ENCODE measurements at places on chromosomes 11 and 22.

GRCh38 chr11:127943763-127944162, 643.6 kb downstream of the ETS1 start:
- DNase-seq: no peak

- no peak for DNase-seq
These were observed at the start of gene TUBA8 for GRCh38 chr22:18110194-18110953. Gene TUBA8 (plus strand): TSS chr22:18110809. CDS start chr22:18110866, 57 bp downstream.

DNA sequence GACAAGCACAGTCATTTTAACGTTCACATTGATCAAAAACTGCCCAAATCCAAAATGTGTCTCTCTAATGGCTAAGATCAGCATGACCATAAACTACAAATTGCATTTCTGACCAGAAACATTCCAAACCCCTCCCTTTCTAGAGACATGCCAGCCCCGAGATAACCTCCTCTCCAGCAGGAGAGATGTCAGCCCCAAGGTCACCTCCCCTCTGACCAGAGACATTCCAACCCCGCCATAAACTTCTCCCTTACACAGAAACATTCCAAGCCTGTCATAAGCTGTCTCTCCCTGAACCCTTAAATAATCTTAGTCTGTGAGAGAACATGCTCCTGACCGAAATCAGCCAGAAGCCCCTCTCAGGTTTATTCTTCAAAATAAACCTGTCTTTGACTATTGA, 6.6 kb upstream of the EXT2 start:
- DNase-seq: no peak

DNA sequence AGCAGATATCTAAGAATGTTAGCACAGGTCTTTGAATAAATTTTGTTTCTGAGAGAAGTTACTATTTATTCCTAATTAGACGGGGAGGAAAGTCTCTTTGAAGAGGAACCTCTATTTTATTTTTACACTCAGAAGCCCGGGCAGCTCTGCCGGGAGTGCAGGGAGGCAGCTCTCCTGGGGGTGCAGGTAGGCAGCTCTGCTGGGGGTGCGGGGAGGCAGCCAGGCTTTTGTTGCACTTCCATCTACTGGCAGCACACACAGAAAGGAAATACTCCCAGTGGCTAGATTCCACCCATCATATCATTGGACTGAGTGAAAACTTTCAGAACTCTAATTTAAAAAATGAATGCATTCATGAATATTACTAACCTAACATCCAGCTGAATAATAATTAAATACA, 24.6 kb downstream of the OR10A6 start:
- DNase-seq: no peak

DNA sequence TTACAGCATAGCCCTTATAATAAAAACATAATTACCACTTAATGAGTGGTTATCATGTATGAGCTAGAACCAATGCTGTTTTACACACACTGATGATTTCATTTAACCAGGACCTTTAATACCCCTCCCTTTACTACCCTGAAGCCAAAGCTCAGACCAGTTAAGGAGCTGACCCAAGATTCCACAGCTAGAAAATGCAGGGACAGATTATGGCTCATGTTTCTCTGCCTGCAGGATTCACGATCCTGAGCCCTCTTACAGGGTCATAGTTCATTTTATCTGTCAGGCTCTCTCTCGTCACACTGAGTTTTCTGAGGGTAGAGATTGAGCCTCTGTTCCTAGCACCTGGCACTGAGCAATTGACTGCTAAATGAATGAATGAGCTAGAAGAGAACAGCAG, 27.4 kb downstream of the TUB start:
- DNase-seq: no peak

DNA sequence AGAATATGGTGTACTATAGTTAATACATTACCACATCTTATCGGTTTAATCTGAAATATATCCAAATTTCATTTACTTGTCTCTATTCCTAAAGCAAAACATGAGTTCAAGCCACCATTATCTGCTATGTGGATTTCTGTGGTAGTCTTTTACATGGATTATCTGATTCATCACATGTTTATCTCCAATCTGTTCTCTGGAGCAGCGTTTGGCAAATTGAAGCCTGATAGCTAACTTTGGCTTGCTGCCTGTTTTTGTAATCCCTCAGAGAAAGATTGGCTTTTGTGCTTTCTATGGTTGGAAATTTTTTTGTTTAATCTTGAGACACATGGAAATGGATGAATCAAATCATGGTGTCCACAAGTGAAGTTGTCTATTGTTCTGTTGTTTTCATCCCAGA, 274.3 kb downstream of the JRKL start:
- no peak for DNase-seq

- no peak for DNase-seq
These were observed 87.9 kb upstream of the SORL1-AS1 start for GRCh38 chr11:121540627-121541026.

DNA sequence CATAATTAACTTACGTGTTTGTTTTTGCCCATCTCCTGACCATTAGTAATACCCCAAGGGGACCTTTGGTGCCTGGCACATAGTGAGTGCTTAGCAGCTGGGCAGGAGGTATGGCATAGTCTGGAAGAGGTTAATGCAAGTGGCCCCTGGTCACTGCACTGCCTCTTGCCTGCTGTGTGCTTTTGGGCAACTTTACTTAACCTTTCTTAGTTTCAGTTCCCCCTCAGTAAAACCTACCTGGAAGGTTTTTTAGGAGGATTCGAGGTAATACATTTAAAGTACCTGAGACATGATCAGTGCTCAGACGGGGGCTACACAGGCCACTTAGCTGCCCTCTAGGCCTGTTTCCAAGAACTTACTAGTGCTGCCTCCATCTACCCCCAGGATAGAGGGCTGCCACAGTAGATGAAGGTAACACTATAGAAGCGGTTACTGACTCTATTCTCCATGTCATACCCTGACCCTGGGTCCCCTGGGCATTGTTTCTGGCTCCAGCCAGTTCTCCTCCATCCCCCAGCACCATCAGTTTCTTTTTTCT, 3.3 kb downstream of the POLD4 start:
- no peak for DNase-seq

- DNase-seq: no peak
These were observed 289.7 kb upstream of the ARHGAP42 start for GRCh38 chr11:100397401-100397800.

DNA sequence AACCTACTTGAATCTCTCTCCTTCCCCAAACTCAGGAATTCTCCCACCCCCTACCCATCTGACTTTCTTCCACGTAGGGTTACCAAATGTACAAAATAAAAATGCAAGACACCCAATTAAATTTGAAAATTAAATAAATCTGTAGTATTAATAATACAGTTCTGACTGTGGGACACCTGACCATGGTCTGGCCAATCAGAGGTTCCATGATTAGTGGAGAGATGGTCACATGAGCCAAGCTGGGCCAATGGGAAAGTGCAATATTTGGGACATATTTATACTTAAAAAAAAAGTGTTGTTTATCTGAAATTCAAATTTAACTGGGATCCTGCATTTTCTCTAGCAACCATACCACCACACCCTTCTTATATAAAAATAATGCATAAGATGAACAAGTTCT, 29.8 kb upstream of the ASPHD2 start:
- no peak for DNase-seq

GRCh38 chr11:9601876-9602199, 28.4 kb downstream of the WEE1 start:
- DNase-seq: no peak

GRCh38 chr11:65498042-65498726, 661 bp upstream of the MALAT1 start:
- peak; percentile 73 for DNase-seq

DNA sequence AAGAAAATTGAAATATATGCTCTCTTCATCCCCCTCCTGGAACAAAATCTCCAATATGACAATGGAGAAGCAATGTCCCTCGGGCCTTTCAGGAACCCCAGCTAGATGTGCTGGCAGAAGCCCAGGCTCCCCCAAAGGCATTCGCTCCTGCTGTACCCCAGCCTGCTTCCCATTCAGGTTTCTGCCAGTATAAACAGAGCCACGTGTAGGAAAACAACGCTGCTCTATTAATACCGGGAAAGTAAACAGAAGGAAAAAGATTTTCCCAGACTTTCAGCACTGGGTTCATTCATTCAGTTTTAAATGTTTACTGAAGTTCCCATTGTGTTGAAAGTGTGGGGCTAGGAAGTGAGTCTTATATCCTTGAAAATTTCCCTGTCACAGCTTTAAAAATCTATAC, 147.1 kb downstream of the CADM1 start:
- no peak for DNase-seq

- peak; percentile 79 for DNase-seq
These were observed 10.8 kb upstream of the LDHA start for GRCh38 chr11:18383388-18384156.

GRCh38 chr11:121268581-121268980, 24.0 kb upstream of the SC5D start:
- DNase-seq: no peak

GRCh38 chr11:120222916-120223315, 12.1 kb downstream of the OAF start:
- DNase-seq: no peak

- no peak for DNase-seq
These were observed 39.5 kb downstream of the MTMR2 start for GRCh38 chr11:95884376-95884775.

DNA sequence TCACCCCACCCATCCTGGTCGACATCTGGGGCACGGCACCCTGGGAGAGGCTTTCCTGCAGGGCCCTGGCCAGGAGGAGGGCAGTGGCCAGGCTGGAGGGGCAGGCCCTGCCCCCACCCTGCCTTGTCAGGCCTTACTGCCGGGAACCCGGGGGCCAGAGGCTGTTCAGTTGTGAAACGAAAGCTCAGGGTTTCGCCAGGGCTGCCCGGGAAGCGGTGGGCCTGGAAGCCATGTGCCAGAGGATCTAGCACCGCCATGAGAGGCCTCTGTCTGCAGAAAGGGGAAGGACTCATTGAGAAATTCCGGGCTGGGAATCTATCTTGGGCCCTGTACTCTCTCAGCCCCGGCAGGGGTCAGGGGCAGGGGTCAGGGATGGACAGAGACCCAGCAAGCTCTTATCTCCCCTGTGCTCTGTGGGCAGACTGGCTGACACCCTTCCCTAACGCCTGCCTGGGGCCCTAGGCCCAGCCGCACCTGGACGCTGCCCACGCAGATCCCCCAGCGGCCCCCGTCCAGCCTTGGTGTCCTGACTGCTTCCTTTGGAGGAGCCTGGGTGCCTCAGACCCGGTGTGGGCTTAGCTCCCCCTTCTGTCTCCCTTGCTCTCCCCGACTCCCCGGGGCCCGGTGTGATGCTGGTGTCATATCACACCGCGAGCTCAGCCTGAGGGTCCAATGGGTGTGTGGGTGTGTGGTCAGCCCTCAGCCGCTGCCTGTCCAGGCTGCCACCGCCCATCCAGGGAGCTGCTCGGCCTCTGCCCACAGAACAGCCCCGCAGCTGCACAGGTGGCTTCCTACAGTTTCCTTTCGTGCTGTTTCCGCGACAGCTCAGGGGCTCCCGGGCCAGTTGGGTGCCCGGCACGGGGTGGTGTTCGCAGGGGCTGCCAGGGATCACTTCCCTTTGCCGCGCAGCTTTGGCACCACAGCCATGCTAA, 6.5 kb downstream of the PIM3 start:
- no peak for DNase-seq

GRCh38 chr11:65645710-65646109, 7.8 kb downstream of the SIPA1 start:
- DNase-seq: no peak

DNA sequence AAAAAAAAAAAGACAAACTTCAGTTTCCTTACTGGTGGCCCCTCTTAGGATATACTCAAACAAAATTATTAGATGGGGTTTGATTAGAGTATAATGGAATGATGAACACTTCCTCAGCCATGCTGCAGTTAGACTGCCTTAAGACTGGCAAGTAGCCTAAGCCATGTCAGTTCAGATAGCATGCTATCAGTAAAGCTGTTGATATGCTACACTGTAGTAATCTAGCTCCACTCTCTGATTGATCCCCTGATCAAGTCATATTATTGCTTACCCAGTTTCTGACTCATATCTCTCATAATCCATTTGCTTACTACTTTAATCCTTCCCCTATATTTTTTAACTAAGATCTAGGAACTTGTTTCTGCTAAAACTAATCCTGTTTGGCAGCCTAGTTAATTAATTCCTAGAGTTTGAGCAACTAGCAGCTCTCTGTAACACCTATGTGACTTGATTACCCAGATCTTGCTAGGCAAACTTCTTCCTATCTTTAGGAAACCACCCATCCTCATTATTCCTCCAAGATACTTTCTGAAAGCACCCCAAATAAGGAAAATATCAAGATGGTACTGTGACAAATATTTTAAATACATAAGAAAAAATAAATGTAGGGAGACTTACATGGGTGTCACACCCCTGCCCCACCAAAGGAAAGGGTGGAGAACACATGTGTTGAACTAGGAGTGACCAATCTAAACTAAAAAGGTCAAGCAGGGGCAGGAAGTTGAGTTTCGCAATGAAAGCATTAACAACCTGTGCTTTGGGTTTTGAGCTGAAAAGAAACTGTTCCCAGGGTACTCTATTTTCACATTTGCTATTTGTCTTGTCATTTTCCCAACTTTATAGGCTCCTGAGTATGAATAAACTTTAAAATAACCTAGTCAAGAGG, 43.2 kb downstream of the PIK3C2A start:
- DNase-seq: no peak

GRCh38 chr22:43510281-43511070, 98.7 kb downstream of the MPPED1 start:
- DNase-seq: no peak

- no peak for DNase-seq
These were observed 214.4 kb downstream of the ETS1 start for GRCh38 chr11:128372977-128373376.

- no peak for DNase-seq
These were observed at the start of gene NFAM1 for GRCh38 chr22:42432020-42432596. Gene NFAM1 (minus strand): TSS chr22:42432403. CDS start chr22:42432357, 46 bp downstream.

DNA sequence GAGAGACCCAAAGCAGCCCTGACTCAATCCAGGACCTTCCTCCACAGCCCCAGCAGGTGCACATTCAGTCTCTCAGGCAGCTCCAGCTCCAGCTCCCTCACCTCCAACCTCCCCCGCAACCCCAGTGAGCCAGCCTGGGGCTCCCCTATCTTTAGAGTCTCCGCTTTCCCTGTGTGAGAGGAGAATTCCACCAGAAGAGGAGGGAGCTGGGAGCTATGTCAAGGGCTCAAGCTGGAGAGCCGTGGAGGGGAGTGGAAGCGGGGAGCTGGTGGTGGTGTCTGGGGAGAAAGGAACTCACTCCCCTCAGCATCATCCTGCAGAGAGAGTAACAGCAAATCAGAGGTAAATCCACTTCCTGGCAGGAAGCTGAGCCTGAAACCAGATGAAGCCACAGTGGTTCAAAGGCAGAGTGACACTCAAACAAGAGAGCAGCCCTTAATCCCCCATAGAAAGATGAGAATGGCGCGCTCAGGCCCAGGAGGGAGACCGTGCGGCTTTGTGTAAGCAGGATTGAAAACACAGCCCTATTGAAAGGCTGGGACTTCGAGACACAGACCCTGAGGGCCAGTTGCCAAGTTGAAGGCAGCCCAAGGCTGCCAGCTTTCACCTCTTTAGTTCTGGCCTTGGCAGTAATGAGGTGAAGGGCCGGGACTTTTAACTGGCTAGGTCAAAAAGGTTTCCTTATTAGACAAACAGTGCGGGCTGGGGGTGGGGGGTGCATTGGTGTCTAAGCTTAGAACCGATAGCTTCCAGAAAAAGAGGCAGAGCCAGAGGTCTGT, 21.4 kb upstream of the CDON start:
- peak; percentile 59 for DNase-seq
